Muscle of back (tissue), 13 donors: ENCODE measurements at places on chromosomes 12 and 14. TPM values are rescaled to one million over a fixed set of nuclear protein-coding genes. Genes with fewer than 3 reads are reported as not detected.
A peak's percentile ranks its signal among the peaks of the same experiment; 100 is the strongest.

DNA sequence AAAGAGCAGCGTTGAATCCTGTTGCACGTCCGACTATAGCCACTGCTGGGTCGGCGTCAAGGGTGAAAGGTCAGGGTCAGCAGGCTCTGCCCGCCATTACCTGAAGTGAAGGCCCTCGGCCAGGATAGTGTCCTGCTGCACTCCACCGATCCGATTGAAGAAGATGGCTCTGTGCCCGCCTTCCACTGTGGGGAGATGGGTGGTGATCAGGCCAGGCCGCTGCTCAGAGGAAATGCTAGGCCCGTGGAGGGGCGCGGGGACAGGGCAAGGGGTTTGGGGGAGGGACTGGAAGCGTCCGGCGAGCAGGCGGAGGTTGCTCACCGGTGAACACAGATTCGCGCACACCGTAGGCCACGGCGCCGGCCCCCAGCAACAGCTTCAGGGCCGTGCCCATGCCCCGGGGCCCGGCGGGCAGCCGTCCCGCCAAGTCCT, 352 bp downstream of the PHB2 start:
- no peak for DNase-seq

GRCh38 chr12:49555631-49556390, 12.1 kb downstream of the MCRS1 start:
- no peak for DNase-seq

- no peak for DNase-seq
These were observed 27.3 kb downstream of the DLK1 start for GRCh38 chr14:100754020-100754419.

DNA sequence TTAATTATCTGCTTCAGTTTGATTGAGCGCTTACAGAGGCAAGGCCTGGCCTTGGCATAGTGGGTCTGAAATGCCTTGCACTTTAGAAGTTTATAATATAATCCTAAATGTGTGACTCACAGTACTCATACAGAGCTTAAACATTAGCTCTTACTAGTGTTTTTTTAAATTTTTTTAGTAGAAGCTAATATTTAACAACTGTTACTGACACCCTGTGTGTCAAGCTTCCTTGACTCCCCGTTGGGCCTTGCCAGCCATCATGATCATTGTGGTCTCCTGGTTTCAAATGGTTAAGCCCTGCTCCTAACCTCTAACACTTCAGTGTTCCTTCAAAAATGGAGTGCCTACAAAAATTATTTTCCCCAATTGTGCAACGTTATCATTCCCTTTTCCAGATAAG, 126.9 kb downstream of the GALC start:
- DNase-seq = no peak

DNA sequence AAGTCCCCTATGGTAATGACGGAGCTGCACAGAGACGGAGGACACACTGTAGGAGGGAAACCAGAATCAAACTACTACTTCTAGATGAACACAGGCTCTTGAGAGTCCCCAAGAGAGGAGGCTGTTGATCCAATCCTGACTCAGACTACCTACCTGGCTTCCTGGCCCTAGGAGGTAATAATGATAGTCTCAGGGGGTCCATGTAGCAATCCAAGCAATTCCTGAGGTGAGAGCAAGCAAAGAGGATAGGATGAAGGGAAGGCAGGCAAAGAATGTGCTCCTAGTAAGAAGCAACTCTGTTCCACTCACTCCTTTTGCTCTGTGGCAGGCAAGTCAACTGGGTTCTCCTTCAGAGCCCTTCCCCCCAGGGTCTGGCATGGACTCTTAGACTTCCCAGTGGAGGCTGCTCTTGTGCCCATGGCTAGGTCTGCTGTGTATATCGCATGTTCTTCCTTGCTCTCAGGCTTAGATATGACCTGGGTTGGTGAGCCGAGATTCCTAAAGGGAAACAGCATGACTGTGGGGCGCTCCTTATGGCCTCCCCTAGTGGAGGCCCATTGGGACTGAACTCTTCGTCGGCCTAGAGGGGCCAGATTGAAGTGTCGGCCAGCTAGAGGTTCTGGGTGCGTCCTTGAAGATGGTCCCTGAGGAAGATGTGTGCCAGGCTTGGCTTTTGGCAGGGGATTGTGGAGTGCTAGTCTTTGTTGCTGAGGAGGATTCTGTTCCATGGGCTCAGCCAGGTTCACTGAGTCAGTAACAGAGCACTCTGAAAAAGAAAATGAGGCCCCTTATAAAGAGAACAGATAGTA, 2.1 kb downstream of the TINF2 start:
- no peak for DNase-seq

GRCh38 chr12:102371165-102371564, 109.2 kb downstream of the IGF1 start:
- no peak for DNase-seq

DNA sequence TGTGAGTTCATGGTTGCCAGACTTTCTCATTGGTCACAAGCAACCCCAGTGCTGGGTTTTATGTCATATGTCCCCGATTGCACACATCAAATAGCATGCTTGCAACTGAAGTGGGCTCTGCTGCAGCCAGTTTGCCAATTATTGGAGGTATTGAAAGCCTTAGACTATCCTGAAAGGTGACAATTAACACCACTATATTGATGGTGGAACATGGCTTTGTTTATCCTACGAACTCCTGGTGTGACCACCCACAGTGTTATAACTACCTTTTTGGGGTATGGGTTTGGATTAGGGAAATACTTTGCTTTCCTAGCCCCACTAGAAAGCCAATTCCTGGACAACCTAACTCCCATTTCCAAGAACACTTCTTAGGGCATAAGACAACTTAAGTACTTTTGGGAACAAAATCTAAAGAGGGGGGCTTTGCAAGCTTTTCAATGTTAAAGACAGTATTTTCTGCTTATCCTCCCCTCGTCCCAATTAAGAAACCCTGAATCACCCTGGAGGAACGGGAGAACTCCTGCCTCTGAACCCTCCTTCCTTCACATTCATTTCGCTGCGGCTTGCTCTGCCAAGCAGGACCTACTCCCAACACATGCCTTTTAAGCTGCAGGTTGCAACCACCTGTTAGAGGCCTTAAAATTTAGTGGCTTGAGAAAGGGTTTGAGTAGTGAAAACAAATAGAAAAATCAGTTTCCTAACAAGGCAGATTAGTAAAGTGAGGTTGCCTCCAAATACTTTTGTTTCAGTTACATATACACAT, 80.3 kb upstream of the RBM19 start:
- DNase-seq = no peak

DNA sequence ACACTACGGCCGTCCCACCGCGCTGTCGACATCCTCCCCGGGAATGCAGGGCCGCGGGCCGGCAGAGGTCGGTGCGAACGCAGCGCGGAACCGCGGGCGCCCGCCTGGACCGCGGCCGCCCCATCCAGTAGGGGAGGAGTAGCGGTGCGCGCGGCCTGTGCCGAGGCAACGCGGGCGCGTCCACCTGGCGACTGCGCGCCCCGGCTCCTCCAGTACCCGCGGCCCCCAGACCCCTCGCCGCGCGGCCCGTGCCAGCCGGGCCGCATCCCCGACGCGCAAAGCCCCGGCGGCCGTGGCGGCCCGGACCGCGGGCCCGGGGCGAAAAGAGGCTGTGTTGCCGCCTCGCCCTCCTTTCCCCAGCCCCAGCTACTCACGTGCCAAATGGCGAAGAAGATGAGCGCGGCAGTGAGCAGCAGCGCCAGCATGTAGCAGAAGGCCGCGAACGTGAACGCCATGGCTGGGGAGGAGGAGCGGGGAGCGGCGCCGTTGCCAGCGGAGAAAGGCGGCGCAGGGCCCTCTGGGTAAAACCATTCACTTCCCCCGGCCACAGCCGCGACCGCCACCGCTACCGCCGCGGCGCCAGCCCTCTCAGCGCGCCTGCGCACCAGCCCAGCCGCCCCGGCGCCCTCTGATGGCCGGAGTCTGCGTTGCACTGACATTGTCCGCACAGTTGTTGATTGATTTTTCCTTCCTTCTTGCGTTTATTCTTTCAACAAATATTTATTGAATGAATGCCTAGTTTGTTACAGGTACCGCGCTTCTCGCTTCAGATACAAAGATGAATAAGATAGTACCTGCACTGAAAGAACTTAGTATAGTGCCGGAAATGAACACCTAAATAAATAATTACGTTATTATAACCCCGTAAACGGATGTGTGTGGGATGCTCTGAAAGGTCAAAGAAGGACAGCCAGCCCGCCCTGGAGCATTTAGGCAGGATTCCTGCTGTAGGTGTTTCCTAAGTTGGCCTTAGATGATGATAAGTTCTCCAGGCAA, at the start of gene CNIH1:
TSS of gene CNIH1 (minus strand) at position 502 of the 996 bp plus-strand sequence. CDS start at position 455, 47 bp downstream.
- peak; percentile 98 for DNase-seq

DNA sequence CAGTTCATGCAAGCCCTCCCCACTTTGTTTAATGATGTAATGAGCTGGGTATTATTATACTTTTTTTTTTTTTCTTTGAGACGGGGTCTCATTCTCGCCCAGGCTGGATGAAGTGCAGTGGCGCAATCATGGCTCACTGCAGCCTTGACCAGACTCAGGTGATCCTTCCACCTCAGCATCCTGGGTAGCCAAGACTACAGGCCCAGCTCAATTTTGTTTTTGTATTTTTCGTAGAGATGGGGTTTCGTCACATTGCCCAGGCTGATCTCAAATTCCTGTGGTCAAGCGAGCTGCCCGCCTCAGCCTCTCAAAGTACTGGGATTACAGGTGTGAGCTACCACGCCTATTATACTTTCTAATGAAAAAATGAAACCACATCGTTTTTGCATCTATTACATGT, 4.5 kb upstream of the DCAF11 start:
- no peak for DNase-seq

GRCh38 chr14:74630881-74631690, 19.0 kb upstream of the LTBP2 start:
- no peak for DNase-seq

- no peak for DNase-seq
These were observed 117.2 kb upstream of the BCL2L14 start for GRCh38 chr12:11953523-11953922.

GRCh38 chr12:79919762-79920161, 15.1 kb downstream of the PPP1R12A start:
- DNase-seq = no peak

- DNase-seq = no peak
These were observed 578.4 kb upstream of the STXBP6 start for GRCh38 chr14:25628390-25628789.

DNA sequence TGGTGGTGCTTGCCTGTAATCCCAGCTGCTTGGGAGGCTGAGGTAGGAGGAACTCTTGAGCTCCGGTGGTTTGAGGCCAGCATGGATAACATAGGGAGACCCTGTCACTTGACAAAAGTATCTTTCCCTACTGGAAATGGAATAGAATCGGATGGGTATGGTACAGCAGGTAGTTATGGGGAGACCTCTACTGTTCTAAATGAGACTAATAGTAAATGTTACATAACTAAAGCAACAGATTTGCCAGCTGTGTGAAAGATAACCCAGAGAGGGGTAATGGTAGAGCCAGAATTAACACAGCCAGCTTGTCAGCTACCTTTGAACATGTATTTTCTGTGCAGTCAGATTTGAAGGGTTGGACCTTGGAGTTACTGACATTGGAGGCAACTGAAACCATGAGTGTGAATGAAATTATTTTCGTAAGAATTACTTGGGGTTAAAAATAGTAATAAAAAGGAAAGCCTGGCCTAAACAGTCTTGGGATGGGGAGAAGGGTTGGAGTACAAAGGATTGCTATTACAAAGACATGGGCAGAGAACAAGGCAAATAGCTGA, 21.7 kb upstream of the NUP107 start:
- DNase-seq = no peak

DNA sequence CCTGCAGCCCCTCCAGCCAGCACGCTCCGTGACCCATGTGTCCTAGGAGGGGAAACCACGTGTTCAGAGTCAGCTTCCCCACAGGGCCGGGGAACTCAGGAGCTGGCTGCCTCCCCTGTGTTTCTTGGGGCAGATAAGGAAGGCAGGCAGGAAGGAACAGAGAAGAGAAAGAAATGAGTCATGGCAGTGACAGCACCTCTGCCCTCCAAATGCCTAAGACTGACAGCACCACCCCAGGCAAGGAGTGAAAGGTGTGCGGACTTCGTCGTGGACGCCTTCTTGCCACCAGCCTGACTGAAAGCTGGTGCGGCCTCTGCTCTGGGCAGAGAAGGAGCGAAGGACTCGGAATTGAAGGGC, 167.0 kb upstream of the FKBP4 start:
- no peak for DNase-seq

- DNase-seq = no peak
These were observed 43.9 kb upstream of the AMN1 start for GRCh38 chr12:31772685-31773222.

GRCh38 chr12:81206429-81206828, 128.6 kb downstream of the ACSS3 start:
- no peak for DNase-seq

- no peak for DNase-seq
These were observed 496.2 kb downstream of the EGLN3 start for GRCh38 chr14:33454707-33455106.

- DNase-seq = no peak
These were observed 46.3 kb downstream of the SCARB1 start for GRCh38 chr12:124817076-124818000.

DNA sequence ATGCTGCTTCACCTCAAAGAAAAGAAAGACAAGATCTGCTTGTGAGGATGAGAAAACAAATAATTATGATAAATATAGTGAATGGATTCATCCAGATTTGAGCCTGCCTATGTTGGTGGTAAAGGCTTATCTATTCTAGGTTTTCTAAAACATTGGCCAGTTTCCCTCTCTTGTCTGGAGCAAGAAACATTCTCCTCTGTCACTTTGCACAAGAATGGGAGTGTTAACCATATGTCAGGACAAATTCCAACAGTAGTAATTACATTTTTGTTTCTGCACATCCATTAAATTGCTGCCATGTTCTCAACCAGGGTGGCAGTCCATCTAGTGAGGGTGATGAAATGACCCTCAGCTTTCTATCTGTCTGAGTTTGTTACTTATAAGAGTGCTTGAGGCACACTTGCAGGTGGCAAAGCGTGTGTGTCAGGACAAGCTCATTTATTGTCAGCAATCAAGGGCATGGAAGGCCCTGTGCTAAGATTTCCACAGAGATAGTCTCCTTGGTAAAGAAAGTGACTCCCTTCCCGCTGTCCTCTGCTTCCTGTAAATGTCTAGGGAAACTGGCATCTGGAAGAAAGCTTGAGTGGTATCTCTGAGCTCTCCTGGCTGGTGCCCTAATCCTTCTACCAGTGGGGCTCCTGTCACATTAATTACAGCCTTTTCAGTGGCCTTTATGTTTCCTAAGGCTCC, 502.1 kb upstream of the FLRT2 start:
- DNase-seq = no peak

GRCh38 chr14:90624732-90625400, 191.4 kb downstream of the TTC7B start:
- no peak for DNase-seq

ACSM4 gene
- polyA plus RNA-seq = not detected

KCNA5 gene
- polyA plus RNA-seq = 2.3 TPM

GUCY2C gene
- polyA plus RNA-seq = 0.13 TPM

GPX2 gene
- 0.39 TPM for polyA plus RNA-seq

KLRK1 gene
- 0.78 TPM for polyA plus RNA-seq

CLEC2A gene
- not detected for polyA plus RNA-seq

FAM181A gene
- not detected for polyA plus RNA-seq

LPAR5 gene
- 1.4 TPM for polyA plus RNA-seq
